ENCODE measurements at places on chromosomes 3 and 15.

GRCh38 chr3:95302044-95302443 is 1239.2 kb downstream of the NSUN3 start:
- DNase-seq = no peak

- DNase-seq = no peak
Observed at GRCh38 chr3:65993134-65993900, 45.4 kb downstream of the MAGI1 start.

GRCh38 chr3:100875239-100875638 is 118.0 kb downstream of the ABI3BP start:
- no peak for DNase-seq

- DNase-seq = no peak
Observed at GRCh38 chr15:94745371-94745770, 514.0 kb downstream of the MCTP2 start.

All from osteocyte (in vitro differentiated cells).